T-helper 17 cell (primary cell): ENCODE measurements at places on chromosomes 7 and 10.

GRCh38 chr10:121753726-121754476 is 155.7 kb upstream of the FGFR2 start:
- no peak for DNase-seq

- no peak for DNase-seq
Measured at GRCh38 chr10:30984563-30985328, 46.9 kb downstream of the ZNF438 start.

- DNase-seq: no peak
Measured at GRCh38 chr10:132511121-132512051, 26.2 kb upstream of the INPP5A start.

GRCh38 chr10:125034675-125035074 is 92.8 kb downstream of the ZRANB1 start:
- no peak for DNase-seq

- no peak for DNase-seq
Measured at GRCh38 chr7:114879554-114879953, 42.3 kb upstream of the MDFIC start.

DNA sequence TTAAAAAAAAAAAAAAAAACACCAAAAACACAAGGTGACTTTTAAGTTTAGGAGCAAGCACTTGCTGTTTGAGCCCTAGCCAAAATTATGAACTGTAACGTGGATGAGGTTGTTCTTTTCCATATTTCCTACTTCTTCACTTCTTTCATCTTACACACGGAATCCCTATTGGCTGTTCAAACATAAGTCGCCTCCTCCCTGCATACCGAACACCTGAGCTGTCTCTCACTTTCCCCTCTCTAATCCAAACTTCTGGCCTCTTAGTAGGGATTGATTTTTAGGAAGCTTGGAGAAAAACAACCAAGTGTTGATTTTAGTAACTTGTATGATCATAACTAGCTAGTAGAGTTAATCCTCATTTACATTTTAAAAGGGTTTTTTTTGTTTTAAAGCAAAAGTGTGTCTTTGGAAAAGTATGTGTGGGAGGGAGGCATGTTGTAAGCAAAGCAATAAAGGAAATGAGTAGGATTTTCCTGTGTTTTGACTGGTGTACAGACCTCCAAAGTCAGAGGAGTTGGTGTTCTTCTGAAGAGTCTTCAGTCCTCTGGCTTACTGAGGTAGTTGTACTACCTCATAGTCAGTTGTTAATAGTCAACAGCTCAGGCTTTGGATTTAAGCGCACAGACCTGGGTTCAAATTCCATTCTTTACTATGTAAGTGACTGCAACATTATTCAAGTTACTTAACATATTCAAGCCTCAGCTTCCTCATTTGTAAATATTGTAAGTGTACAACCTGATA is 39.3 kb downstream of the RABGEF1 start:
- DNase-seq: no peak

DNA sequence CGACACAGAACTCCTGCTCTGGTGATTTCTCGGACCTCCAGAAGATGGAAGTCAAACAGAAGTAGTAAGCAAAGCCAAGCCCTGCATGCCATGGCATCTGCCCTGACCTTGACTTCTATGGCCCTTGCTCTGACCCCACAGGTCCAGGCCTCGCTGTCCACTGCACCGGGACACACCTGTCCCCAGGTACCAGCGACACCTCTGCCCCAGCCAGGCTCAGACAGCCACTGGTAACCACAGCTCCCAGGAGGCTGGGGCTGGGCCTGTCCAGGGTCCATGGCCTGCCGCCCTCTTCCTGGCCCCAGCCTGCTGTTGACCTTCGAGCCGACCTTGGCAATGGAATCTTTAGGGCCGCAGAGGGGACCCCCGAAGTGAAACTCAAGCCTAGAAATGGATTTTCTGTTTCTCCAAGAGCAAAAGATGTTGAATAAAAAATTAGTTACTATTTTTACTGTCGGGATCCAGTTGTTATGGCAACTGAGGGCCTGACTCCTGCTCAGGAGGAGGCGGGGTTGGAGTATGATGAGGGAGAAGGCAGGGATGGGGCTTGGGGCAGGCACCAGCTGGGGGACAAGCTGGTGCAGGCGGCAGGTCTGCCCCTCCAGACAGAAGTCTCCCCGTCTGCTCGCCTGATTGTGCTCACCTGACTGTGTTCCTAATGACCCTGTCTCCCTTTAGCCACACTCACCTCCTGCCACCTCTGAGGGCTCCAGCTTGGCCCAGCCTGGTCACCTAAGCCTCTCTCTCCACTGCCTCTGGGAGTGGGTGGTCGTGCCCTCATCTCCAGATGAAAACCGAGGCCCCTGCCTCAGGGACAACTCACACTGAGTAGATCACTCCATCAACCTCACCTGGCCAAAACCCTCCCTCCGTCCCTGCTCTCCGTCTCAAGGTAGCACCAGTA is 4.1 kb upstream of the MMD2 start:
- no peak for DNase-seq

- DNase-seq: no peak
Measured at GRCh38 chr7:2006921-2007381, 225.8 kb downstream of the MAD1L1 start.
